ENCODE measurements at places on chromosomes 12 and 14.

DNA sequence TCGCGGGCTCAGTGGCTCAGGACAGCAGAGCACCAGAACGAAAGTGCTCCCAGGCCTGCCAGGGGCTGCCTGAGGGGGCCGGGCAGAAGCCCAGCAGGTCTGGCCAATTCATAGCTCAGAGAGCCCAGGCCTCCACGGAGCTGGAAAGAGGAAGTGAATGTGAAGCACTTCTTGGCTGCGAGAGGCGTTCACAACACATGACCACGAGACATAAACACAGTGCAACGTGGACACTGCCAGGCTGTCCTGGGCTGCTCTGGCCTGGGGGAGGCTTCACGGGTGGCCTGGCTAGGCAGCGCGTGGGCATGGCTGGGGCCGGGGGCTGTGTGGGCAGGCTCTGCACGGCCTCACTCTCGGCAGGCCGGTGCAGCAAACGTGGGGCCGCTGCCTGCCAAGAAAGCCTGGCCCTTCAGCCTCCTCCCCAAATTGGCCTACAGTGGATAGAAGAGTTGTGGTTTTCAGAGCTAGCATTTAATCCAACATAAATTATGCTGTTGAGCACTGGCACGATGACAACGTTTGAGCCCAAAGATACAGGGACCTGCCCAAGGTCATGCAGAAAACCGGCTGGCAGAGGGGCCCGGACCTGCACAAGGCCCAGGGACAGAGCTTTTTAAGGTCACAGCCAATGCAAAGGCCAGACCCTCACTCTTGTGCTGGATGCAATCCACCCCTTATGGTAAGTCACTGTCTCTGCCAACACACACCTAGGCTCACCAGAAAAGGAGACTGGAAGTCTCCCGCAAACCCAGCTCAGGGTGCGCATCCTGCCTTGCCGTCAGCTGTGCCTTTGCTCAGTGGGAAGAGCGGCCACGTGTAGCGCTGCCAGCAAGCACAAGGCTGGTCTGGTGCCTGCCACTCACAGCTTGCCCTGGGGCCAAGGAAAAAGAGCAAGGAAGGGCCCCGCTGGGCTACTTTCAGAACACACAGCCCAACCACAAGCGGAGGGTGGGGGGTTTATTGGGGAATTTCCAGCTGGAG lies 8.6 kb downstream of the SLC25A29 start:
- no peak for DNase-seq

DNA sequence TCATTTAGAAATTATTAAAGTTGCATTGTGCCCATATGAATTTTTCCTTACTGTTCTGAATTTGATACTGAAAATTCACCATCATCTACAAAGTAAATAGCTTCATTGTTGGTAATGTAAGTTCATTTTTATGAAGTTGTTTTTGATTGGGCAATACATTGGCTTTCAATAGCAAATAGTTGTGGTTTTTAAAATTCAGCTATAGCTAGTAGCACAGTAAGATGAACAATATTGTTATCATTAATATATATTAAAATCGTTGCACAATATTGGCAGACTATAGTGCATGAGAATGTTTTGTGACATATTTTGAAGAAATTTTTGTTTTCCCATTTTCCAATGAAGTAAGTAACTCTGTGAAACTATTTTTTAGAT lies 575.0 kb downstream of the PRKD1 start:
- DNase-seq = no peak

GRCh38 chr12:93407054-93407962 lies 29.6 kb downstream of the NUDT4 start:
- DNase-seq = no peak

DNA sequence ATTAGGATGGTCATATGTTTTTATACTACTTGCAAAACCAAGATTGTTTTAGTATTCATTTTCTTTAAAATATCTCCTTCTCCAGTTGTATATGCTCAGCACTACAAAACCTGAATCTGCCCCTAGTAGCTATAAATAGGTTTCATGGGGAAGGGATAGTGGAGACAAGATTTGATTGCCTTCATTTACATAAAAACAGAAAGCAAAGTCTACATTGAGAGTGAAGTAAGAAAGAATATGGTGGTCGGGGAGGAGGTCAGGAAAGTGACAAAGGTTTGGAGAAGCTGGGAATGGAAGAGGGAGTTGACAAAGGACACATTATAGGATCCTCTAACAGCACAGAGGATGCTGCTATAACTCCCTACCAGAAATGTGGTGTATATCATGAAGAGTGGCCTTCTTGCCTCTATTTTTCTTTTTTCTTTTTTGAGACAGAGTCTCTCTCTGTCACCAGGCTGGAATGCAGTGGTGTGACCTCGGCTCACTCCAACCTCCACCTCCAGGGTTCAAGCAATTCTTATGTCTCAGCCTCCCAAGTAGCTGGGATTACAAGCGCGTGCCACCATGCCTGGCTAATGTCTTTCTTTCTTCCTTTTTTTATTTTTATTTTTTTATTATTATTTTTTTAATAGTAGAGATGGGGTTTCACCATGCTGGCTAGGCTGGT lies 6.6 kb upstream of the LRP6 start:
- no peak for DNase-seq

DNA sequence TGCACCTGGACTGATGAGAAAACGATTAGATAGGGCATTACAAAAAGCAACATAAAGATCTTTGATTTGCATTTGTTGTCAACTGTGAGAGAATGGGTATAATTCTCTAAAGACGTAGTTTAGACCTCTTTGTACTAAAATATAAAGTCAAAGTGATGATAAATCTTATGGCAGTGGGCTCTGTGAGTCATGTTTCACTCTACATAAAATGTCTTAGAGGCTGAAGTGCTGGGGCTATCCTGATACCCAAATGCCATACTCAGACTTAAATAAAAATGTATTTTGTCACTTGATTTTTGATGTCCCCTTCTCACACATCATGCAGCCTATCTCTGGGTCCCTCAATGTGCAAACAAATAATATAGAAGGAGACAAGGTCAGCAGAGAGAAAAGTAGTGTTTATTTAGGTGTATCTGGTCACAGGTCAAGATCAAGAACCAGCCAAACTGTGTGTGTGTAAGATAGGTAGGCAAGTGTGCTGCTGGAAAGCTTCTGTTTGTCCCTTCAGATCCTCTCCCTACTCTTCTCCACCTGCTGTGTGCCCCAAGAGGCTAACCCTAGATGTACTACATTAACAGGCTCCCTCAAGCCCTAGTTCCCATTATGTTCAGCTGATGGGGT lies 7.0 kb upstream of the NIN start:
- no peak for DNase-seq

DNA sequence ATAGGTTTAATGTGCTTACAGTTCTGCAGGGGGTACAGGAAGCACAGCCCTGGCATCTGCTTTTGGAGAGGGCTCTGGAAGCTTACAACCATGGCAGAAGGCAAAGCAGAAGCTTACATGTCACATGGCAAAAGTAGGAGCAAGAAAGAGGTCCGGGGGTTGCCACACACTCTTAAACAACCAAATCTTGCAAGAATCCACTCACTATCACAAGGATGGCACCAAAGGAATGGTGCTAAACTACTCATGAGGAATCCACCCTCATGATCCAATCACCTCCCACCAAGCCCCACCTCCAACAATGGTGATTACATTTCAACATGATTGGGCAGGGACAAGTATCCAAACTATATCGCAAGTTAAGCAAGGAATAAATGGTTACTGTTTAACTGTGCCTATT lies 255.8 kb upstream of the AVPR1A start:
- DNase-seq = no peak

- DNase-seq = no peak
Measured at GRCh38 chr12:69524755-69525469, 54.7 kb downstream of the FRS2 start.

DNA sequence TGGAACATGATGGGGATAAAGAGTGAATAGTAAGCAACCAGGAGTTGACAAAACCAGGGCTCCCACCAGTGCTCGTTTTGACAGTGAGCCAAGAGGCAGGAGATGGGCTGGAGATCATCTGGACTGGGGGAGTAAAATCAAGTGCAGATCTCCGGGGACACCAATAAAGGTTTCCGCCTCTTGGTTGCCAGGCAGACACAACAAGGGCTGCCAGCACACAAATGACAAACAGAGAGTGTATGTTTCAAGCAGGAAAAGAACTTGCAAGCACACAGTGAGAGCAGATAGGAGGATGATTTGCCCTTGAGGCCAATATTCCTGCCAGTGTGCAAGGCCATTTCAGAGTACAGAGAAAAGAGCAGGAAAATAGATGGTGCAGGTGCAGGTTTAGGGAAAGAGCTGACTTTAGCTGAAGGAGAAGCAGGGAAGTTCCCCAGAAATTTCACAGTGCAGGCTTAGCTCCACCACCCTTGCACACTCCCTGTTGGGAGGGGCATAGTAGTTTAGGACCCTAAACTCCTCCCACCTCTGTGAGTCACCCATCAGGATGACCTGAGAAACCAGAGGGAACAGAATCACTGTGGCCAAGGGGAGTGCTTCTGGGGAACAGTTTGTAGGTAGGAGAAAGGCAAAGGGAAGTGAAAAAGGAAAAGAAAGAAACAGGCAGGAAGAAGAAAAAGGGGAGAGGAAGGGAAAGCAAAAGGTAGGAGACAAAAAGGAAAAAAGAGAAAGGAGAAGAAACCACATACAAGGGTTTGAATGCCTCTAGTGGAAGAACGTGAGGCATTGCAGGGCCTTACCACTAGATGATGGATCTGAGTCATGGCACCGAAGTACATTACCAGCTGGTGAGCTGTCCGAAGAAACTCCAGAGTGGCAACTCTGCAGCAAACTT lies 404.4 kb downstream of the SLC6A15 start:
- DNase-seq = no peak

- no peak for DNase-seq
Measured at GRCh38 chr12:31715283-31715825, 13.5 kb downstream of the AMN1 start.

GRCh38 chr14:30949651-30950050 lies 75.3 kb downstream of the COCH start:
- DNase-seq = no peak

DNA sequence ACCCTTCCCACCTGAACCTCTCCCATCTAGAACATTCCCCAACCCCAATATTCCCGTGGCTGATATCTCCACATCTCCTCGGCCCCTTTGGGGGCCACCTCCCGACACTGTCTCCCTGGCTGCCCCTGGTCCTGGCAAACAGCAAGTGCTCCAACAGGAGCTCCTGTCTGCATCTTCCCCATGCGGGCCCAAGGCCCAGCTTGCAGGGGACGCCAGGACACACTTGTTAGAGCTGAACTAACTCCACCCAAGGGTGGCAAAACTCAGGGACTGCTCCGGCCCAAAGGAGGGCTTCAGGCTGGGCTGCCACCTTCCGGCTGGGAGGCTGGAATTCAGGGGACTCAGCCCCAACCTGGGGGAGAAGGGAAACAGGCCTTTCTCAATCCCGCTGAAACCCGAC lies 106.6 kb downstream of the NCOR2 start:
- DNase-seq = no peak

DNA sequence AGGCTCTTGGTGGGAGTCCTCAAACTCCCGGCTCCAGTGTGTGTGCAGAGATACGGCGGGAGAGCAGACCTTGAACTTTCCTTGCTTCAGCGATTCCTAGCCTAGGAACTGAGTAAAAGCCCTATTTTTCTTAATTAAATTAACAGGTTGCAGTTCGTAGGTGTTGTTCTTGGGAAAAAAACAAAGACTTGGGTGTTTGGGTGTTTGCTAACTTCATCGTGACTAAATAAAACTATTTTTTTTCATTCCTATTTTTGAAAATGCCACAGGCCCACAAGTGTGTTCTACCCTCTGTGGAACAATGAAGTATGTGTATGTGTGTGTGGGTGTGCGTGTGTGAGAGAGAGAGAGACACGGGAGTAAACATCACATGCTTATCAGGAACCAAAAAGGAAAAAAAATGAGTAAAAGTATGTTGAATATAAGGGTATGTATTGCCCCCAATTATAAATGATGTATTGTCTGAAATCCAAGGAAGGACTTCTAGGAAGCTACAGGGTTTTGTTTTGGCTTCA lies 651 bp downstream of the TMEM117 start:
- DNase-seq = no peak

DNA sequence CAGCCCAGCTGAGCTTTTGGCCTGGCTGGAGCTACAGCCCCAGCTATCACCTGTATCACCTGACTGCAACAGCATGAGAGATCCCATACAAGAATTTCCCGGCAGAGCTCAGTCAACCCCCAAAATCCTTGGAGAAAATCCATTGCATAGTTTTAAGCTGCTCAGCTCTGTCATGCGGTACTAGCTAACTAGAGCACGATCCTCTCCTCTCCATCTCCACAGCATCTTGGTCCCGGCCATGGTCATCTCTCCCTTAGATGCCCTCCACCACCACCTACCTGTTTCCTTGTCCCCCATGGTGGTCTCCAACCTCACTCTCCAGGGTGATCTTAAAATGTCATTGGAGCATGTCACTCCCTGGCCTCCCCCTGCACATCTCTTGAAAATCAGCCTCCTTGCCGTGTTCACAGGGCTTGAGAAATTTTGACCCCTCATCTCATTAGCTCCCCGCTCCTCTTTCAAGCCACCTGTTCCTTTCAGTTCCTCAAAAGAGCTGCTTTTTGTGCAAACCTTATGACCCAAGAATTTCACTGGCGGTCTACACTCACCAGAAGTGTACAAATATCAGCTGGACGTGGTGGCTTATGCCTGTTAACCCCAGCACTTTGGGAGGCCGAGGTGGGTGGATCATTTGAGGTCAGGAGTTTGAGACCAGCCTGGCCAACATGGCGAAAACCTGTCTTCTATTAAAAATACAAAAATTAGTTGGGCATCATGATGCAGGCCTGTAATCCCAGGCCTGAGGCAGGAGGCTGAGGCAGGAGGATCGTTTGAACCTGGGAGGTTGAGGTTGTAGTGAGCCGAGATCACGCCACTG lies 8.1 kb upstream of the CLMN start:
- DNase-seq = no peak

- no peak for DNase-seq
Measured at GRCh38 chr12:113231235-113232088, 10.2 kb downstream of the TPCN1 start.

DNA sequence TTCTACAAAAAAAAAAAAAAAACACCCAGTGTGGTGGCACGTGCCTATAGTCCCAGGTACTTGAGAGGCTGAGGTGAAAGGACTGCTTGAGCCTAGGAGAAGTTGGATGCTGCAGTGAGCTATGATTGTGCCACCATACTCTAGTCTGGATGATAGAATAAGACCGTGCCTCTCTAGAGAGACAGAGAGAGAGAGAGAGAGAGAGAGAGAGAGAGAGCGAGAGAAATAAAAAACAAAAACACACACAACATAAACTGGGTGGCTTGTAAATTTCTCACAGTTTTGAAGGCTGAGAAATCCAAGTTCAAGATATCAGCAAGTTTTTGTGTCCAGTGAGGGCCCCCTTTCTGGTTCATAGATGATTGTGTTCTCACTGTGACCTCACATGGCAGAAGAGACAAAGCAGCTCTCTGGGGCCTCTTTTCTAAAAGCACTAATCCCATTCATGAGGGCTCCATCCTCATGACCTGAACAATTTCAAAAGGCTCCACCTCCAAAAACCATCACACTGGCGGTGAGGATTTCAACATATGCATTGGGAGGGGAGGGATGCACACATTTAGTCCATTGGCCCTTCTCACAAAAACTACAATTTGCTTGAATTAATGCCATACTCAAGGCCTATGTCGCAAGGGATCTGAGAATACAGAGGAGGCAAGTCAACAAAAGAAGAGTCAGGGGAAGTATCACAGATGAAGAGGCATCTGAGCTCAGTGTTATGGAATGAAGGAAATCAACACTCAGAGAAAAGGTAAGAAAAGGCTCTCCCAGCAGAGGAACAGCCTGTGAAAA lies 94.9 kb downstream of the PPM1H start:
- DNase-seq = no peak

GRCh38 chr12:64672925-64673409 lies 62.7 kb downstream of the RASSF3 start:
- no peak for DNase-seq

- no peak for DNase-seq
Measured at GRCh38 chr12:110028323-110028722, 20.0 kb downstream of the C12orf76 start.

GRCh38 chr12:84294246-84294645 lies 618.4 kb downstream of the SLC6A15 start:
- DNase-seq = no peak

Measured in stimulated activated CD8-positive, alpha-beta memory T cell treated with anti-CD3 and anti-CD28 coated beads, Interleukin-4, amount 100 ng/mL, for 48 hours (primary cell).